ENCODE measurements at places on chromosomes 4 and X.

- DNase-seq = no peak
Observed at GRCh38 chr4:89724716-89725115, 112.2 kb downstream of the SNCA start.

GRCh38 chrX:10126044-10126443 is 30.7 kb upstream of the CLCN4 start:
- DNase-seq = no peak

- DNase-seq = no peak
Observed at GRCh38 chr4:89863533-89863932, 26.6 kb upstream of the SNCA start.

- no peak for DNase-seq
Observed at GRCh38 chr4:112823606-112824005, 186.7 kb downstream of the LARP7 start.

DNA sequence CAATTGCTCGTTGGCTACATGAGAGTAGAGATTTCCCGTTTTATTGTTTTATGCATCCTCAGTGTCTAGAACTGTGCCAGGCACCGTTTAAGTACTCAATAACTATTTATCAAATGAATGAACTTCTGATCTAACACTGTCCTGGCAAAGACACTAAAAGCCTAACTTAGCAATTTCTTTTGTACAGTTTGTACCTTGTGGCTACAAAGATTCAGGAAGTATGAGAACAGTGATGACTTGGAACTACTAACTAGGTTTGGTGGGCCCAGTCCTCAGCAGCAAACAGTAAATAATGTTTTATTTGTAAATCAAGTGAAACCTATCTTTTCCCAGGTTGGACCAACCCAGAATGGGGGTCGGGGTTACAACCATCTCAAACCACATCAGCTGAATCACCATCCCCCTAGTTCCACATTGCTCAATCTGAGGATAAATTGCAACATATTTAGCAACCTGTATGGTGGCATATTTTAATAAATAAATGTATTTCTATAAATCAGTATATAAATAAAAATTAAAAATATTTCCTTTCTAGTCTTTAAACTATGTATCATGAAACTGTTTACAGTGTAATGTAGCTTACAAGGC is 12.3 kb upstream of the SCRG1 start:
- DNase-seq = no peak

DNA sequence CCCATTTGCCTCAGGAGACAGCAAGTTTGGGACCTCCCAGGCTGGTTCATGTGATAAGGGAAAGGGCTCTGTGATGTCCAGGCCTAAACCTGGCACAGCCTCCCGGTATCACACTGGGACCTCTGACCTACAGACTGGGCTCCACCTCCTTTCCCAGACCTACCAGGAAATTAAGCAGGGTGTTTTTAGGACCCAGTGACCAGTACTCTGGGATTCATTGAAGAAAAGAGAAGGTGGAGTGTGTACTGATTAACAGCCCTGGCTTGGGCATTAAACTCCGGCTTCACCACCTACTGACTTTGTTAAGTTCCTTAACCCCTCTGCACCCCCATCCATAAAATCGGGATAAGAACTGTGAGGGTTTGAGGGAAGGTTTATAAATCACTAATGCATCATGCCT is 28.6 kb downstream of the ASB9 start:
- no peak for DNase-seq

DNA sequence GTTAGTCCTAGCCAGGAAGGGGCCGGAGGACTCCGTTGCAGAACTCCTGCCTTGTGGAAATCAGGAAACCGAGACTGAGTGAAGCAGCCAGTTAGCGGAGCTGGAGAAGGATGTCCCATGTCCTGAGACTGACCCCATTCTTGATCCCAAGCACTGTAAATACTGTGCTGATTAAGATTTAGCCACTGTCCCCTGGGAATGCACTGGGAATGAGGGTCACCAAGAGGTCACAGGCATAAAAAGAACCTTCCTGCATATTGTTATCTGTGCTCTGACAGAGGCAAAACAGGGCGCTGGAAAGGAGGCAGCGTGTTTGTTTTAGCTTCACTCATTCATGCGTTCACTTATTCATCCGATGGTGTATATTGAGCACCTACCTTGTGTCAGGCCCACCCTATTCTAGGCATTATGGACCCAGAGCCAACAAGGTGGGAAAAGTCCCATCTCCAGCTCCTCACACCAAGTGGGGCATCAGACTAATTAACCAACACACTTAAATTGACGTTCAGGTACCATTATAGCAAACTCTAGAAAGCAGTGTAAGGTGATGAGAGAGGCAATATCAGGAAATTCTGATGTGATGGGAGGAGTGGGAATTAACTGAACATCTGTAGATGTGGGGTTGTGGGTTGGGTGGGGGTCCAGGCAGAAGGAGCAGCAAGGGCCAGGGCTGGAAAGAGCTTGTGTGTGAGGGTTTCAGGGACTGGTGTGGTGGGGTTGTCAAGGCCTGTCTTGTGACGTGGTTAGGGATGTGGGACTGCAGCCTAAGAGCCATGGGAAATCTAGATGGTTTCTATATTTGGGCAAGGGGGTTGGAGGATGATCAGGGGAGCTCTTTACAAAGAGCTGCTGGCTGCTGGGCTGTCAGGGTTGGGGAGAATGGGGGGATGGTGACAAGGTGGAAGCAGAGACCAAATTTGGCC is 10.6 kb upstream of the SLC2A9 start:
- no peak for DNase-seq

DNA sequence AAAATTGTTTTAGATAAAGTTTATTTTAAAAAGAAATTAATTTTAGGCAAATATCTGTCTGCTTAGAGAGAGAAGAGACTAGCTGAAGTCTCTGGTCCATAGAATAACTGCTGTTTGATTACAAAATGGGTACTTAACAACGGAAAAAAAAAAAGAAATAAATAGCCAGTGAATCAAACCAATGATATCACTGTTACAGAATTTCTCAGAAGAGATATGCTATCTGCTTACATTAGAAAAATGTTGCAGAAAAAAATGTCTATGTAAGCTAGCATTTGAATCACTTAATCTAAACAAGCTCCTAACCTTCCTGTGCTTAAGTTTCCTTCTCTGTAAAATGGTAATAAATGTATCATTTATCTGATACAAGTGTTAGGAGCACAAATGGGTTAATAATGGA is 189.9 kb downstream of the IL15 start:
- DNase-seq = no peak

- DNase-seq = no peak
Observed at GRCh38 chr4:126318376-126318775, 1003.6 kb downstream of the FAT4 start.

DNA sequence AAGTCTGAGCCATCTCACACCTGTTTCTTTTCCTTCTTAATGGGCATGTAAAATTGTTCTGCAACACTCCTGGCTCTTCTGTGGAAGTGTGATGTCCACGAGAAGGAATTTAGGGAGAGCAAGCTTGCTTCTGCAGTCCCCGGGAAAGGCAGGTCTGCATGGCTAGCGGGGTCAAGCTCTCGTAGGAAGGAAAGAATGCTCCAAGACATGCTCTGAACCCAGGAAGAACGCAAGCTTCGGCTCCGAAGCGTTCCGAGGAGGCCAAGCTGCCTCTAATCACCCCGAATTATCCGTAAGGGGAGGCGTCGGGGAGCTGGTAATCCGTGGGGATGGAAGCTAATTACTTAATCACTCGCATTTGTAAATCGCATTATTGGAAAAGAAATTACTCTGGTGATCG is 177.7 kb downstream of the CRLF2 start:
- no peak for DNase-seq

DNA sequence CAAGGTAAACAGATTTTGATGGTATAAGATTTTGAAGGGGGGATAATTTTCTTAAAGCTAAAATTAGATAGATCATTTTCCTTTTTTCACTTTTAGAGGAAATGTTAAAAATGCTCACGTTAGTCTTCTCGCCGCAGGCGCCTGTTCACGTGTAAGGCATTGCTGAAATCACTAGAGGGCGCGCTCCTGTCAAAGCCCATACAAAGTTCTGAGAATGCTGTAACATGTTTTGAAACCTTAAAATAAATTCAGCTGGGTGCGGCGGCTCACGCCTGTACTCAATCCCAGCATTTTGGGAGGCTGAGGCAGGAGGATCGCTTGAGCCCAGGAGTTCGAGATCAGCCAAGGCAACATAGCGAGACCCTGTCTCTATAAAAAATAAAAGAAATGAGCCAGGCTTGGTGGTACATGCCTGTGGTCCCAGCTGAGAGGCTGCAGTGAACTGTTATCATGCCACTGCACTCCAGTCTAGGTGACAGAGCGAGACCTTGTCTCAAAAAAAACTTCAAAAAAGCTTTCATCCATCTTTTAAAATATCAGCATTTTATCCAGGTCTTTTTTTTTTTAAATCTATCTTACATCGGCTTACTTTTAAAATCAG is 138.0 kb downstream of the RBMX2 start:
- peak; percentile 25 for DNase-seq

DNA sequence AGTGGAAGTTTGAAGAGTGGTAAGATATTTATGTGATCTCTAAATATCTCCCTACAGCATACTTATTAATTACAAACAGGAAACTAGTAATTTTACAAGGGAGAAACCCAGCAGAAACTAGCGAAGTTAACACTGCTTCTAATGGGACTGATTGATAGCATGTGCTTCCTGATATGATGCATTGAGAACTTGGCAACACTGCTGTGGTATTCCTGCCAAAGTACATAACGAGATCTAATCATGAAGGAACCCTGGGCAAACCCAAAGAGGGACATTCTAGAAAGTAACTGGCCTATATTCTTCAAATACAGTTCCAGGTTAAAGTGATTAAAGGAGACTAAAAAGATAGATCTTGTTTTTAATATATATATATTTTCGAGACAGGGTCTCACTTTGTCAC is 4.6 kb upstream of the GPR34 start:
- no peak for DNase-seq

- DNase-seq = no peak
Observed at GRCh38 chr4:15682242-15683142, 865 bp downstream of the FAM200B start.
